ENCODE measurements at places on chromosomes 12 and 14.

DNA sequence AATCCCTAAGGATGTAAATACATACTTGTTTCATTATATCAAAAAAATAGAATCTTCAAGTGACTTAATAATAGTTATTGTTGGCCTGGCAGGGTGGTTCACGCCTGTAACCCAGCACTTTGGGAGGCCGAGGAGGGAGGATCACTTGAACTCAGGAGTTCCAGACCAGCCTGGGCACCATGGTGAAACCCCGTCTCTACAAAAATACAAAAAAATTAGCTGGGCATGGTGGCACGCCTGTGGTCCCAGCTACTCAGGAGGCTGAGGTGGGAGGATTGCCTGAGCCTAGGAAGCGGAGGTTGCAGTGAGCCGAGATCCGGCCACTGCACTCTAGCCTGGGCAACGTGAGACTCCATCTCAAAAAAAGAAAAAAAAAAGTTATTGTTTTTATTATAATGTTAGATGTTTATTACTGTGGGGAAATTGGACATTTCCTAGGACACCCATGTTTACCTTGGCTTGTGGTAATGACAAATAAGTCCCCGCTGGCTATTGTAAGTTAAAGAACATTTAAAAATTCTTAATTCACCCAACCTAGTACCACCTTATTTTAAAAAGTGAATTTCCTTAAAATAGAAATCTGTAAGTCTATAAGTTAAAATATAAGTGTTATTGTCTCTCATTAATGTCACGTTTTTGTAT lies 1.8 kb downstream of the USP15 start:
- DNase-seq = no peak

GRCh38 chr14:20002319-20002718 lies 356 bp downstream of the OR4Q2 start:
- no peak for DNase-seq

- no peak for DNase-seq
Measured at GRCh38 chr14:42602336-42602845, 995.7 kb downstream of the LRFN5 start.

- DNase-seq = no peak
Measured at GRCh38 chr14:51691176-51691575, 39.5 kb downstream of the FRMD6 start.

DNA sequence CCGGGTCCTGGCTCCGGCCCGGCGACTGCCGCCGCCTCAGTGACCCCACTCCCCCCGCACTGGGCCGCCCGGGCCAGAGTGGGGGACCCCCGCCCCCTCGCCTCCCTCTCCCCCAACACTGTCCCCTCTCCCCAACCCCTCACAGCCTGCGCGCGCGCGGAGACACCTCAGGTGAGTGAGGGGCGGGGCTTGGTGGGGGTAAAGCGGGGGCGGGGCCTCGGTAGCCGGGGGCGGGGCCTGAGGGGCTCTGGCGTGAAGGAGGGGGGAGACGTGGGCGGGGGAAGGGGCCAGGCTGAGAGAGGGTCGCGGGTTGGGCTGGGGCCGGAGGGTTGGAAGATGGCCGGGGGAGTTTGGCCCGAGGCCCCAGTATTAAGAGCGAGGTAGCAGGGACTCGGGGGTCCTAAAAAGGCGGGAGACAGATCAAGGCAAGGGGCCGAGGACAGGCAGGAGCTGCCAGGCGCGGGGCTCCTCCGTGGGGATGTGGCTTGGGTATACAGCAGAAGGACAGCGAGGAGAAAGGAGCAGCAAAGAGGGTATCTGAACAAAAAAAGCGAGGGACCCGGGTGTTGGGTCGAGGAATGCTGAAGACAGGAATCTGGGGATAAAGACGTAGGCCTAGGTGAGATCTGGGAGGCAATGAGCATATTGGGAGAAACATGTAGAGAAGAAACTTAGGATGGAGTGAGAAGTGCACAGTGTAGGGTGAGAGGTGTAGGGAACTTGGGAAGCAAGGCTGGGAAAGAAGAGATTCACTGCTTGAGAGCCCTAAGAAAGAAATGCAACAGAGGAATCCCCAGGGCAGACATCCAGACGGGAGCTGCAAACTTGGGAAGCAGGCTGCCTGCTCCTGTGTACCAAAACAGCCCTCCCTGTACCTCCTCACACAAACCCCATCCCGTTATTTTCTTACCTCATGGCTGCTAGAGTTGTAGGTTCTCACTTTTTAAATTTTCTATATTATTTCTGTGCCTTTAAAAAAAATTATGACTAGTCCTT lies 10.8 kb downstream of the SUOX start:
- DNase-seq = no peak

- DNase-seq = no peak
Measured at GRCh38 chr12:111138016-111138415, 217.6 kb upstream of the MYL2 start.

DNA sequence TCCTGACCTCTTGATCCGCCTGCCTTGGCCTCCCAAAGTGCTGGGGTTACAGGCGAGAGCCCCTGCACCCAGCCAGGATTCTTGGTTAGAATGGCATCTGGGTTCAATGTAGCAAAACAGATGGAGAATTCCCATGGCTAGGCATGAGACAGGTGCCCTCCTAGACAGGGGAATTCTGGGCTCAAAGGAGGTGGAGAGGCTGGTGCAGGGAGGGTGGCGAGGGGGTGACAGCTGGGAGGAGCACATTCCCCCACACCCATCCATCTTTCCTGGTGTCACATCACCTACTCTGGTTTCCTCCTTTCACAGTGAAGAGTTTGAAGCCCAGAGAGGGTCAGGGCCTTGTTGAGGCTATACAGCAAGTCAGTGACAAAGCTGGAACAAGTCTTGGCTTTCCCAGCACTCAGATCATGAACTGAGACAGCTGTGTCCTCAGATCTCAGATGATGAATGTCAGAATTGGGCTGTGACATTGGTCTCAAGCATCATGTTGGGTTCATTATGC lies 2.8 kb downstream of the SERPINA1 start:
- DNase-seq = no peak

GRCh38 chr14:105944632-105945610 lies 418.5 kb downstream of the TMEM121 start:
- DNase-seq = no peak

Data from DMS 273 treated with DMSO at 0.1 percent for 48 hours (cell line).